ENCODE measurements at places on chromosomes 7 and 10.

DNA sequence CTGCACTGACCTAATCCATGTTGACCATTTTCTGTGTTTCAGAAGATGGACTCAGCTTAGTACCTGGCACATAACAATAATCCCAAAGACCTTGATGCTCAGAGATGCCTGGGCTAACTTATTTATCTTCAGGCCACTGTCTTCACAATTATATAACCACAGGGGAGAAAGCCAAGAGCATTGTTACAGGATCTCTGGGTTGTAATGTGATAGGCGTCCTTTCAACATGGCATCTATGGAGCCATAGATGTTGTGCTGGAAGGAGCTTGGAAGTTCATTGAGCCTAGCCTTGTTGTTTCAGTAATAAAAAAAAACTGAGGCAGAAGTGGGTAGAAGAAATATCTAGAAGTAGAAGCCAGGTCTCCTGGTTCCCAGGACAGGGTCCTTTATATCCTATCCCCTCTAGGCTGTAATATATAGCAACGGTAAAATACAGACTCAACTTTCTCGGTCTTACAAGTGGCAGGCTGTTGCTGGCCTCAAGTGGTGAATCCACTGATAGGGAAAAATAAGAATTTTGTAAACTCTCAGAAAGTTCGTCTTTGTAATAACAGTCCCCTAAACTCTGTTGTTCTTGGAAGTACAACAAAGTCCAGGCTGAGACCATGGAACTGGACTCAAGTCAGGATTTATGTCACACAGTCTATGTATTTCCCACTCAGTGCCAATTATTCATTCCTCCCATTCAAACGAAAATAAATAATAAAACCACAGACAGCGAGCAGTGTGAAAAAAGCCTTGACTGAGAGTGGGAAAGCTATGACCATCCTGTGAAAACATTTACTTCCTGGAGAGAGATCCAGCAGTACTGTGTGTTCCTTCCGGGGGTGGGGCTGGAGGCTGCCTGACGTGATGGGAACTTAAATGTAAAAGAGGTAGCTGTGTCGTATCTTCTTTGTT is 277.6 kb downstream of the REEP3 start:
- DNase-seq, result no peak

DNA sequence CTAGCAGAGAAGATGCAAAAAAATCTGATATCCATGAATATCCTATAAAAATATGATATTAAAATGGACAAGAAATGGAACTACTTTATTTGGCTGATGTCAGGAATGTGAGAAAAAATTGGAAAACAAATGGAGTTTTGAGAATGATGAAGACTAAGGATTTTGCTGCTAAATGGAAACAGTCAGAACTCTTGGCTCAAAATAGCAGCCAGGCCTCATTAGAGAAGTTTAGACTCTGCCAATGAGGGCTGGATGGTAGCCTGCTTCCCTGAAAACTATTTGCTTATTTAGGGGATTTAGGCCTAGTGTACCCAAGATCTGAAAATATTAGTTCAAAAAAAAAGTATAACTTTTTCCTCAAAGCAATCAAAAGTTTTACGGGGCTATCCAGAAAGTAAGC is 458.5 kb downstream of the TFEC start:
- DNase-seq, result no peak

DNA sequence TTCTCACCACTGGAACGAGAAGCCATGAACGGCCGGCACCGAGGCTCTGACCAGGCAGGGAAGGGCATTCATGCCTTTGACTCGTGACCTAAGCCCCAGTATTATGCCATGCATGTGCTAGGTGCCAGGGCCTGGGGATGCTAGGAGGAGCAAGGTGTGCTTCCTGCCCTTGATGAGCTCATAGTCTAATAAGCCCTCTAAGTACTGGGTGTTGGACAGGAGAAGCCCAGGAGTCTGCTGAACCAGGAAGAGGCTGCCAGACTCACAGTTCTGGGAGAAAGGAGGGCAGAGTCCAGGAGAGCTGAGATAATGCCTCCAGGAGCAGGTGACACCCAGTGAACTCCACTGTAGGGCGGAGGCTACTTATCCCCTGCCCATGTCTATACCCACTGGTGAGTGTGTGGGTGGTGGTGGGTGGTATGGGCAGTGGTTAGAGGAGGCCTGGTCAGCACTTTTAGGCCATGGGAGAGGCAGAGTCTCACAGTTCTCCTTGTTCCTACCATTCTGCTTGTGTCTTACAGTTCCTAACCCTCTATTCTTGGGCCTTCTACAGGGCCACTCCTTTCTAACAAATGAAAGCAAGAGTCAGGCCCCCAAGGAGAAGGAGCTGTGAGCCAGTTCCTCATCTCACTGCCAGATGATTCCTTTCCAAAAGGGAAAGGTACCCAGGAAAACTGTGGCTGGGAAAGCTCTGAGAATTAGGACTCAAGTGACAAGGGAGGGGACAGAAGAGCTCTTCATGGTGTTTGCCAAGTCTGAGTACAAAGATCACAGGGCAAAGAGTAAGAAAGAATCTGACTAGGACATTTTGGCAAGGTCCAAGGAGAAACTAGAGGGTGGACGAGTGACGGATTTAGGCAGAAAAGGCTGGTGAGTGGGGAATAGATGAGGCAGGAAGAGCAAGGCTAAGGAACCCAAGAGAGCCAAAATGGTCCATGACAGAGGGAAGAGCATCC is 3.6 kb upstream of the MXI1 start:
- no peak for DNase-seq

- DNase-seq, result no peak
These were observed 473.1 kb upstream of the PODXL start for GRCh38 chr7:132029369-132030085.

- no peak for DNase-seq
These were observed 19.5 kb downstream of the KCNH2 start for GRCh38 chr7:150958597-150958996.

- DNase-seq, result no peak
These were observed 125.4 kb downstream of the KCNMA1 start for GRCh38 chr10:77512219-77512578.

DNA sequence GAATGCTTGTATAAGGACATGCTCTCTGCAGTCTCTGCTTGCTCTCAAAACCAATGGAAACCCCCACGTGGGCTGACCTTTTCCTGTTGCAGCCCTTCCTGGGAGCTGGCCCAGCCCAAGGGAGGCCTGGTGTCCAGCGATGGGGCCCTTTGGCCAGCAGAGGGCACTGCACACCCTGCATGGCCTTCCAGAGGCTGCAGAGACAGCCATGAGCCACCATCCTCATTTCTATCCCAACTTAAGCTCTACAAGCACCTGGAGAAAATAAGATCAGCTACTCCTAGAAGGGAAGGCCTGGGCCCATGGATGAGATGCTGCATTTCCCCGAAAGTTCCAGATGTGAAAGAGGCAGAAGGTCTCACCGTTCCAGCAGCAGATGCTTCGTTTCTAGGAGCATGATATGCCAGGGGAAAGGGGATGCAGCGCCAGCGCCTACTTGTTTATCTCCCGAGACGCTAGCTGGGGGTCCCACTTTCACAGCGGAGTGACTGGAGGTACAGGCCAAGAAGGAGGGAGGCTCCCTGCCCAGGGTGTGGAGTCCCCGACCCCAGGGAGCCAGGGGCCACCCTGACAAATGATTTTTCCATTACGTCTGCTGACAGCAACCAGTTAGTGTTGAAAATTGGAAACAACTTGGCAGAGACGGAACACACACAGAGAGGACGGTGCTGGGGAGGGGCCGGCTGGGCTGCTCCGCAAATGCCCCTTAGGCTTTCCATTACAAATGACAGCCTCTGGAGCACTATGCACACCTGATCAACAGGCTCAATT is 106.4 kb downstream of the ZRANB1 start:
- DNase-seq, result peak; percentile 73

DNA sequence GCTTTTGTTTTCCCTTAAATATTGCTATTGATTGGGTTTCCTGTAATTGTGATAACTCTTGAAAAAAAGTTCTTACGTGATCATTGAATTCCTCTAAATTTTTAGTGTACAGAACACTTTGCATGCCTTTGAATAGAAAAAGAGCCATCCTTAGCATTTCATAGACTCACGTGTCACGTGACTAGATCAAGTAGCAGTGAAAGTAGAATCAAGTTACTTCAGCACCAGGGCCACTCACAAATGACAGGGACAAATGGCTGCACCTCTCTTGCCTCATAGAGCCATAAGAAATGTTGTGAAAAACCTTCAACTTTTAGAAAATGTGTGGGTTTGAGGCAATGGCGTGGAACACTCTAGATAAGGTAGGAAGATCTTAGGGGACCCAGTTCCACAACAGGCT is 203.8 kb downstream of the ZEB1 start:
- DNase-seq, result no peak

DNA sequence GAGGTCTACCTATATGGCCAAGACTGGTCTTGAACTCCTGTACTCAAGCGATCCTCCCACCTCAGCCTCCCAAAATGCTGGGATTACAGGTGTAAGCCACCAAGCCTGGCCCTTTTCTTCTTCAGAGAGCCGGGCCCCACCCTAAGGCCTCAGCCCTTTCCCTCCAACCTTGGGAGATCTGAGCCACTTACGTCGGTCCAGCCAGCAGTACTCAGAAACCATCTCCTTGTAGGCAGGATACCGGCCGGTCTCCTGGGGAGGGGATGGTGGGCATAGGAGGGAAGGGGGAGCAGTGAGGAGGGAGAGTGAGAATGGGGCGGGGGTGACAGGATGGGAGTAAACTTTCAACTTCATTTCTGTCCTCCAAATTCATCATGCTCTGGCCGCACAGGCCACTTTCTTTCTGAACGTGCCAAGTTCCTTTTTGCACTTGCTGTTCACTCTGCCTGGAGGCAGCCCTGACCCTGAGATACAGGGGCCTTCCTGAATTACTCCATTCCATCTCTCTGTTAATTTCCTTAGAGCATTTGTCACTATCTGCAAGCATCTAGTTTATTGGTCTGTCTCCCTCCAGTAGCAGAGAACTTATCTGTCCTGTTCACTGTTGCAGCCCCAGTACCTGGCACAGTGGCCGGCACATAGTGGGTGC is 10.4 kb downstream of the PDZD7 start:
- DNase-seq, result no peak

DNA sequence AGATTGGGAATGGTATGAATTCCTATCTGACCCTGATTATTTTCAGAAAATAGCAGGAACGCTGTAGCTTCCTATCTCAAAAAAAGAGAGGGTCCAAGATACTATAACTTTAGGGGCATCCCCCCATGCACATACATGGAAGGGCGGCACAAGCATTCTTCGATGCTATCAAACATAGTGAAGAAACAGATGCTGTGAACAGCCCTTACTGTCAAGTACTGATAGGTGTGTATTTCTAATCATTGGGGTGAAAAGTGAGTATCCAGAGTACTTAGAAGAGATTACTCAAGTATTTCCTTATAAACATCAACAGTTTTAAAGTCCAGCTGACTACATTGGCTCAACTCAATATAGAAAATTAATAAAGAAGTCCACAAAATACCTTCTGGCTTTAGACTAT is 17.0 kb upstream of the NUP42 start:
- DNase-seq, result no peak

DNA sequence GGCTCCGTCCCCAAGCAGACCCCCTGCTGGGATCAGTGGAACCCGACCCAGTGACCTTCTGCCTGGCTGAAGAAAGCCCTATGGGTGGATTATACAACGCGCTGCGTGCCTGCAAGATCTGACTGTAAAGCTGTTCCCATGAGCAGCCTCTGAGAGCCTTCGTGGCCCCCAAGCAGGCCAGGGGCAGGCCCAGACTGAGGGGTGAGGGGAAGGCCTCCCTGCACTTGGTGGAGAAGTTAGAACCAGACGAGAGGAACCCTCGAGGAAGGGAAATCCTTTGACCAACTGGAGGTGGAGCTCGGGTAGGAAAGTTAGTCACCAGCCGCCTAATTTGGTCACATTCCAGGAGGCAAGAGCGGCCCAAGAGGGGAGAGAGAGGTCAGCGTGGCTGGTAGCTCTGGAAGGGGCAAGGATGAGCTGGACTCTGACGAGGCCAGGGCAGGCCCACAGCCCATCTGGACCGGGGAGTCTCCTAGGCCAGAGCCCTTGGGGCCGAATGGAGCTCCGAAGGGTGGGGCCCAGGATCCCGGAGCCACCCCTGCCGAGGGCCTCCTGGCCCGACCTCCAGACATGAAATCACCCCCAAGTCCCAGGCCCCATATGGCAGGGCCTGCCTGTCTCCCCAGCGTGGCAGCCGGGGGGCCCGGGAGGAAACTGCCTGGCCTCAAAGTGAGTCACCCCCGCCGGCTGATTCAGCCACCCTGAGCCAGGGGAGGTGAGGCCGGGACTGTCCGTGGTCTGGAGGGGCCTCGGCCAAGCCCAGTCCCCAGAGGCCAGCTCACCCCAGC is 23.3 kb upstream of the PDGFA start:
- no peak for DNase-seq

- no peak for DNase-seq
These were observed 477 bp upstream of the ZC3HAV1 start for GRCh38 chr7:139109983-139110411.

GRCh38 chr7:18420748-18421147 is 74.8 kb upstream of the HDAC9 start:
- no peak for DNase-seq

GRCh38 chr7:34848670-34849069 is 188.6 kb downstream of the DPY19L1 start:
- DNase-seq, result no peak

GRCh38 chr7:30556840-30557239 is 37.8 kb upstream of the GARS1 start:
- no peak for DNase-seq

DNA sequence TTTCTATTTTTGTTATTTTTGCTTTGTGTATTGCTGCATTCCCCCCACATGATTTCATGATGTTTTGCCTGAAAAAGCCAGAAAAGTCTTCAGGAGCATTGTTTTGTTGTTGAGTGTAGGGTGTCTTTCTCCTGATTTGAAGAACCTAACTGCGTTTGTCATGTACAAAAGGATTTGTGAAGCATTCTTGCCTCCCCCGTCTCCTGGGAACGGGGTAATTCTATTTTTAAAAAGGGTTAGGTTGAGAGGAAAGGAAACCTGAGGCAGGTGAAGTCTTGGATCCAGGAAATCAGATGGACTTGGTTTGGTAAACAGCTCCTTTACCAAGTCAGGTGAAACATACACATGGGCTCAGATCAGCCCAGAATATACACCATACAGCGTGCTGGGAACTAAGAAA is 26.0 kb upstream of the BTBD16 start:
- no peak for DNase-seq

- DNase-seq, result no peak
These were observed 34.8 kb downstream of the ITGB8 start for GRCh38 chr7:20365486-20365885.

DNA sequence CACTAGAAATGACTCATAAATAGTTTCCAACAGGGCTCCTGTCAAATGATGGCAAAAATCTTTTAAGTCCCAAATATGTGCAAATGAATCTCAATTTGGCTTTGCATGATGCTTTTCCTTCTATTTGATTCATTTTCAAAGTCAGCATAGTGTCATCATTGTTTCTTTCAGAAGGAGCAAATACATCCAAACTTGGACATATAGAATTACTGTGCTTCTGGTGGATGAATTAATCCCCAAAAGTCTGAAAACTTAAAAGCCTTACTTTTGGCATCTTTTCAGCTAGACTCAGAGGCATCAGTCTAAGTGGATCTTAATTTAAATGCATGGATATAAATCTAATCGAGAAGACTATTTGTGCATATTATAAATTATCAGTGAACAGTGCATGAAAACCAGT is 578.1 kb upstream of the FZD8 start:
- DNase-seq, result no peak

DNA sequence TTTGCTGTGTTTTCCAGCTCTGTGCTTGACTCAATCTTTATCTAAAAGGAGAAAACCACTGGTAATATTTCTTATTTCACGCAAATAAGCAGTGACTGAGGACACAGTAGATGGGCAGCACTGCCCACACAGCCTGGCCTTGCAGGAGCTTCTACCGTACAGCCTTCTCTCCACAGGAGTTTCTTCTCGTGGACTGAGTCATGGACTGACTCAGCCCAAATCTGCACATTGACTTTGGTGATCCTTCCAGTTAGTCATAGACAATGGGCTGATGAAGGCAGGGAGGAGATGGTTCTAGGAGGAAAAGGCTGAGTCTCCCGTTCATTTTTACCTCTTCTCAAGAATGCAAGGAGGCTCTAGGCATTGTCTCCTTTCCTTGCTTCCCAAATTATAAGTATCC is 200.7 kb downstream of the RAPGEF5 start:
- no peak for DNase-seq
